ENCODE measurements at places on chromosomes 5 and 9.

DNA sequence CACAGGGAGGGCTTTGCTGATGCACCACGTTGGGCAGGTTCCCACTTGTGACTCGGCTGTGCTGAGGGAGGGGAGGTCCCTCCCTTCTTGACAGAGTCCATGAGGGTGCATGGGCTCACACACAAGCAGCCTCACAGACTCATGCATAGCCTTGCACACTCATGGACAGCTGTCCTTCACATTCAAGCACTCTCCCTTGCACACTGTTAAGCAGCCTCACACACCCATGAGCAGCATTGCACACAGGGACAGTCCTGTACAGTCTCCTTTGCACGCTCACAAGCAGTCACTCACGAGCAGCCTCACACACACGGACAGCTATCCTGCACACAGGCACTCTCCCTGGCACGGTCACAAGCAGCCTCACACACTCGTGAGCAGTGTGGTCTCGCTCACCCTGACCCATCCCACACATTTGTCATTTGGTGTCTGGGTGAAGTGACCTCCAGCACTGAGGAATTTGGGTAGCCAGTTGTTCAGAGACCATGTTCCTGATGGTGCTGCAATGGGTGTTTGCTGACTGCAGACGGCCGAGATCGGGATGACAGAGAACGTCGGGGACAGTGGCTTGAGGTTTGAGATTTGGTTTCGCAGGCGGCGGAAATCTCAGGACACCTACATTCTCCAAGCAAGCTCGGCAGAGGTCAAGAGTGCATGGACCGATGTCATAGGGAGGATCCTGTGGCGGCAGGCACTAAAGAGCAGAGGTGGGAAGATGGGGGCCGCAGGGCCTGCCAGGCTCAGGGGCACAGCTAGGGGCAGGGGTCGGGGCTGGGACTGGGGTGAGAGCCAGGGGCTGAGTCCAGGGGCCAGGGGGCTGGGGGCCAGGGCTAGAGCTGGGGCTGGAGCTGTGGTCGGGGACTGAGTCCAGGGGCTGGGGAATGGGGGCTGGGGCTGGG is 17.7 kb upstream of the LRRC14B start:
- DNase-seq, result no peak

GRCh38 chr9:107737987-107738743 is 248.6 kb upstream of the KLF4 start:
- DNase-seq, result peak; percentile 72

- DNase-seq, result peak; percentile 20
Measured at GRCh38 chr9:123112015-123112975, 78.8 kb downstream of the GPR21 start.

GRCh38 chr9:132671620-132672412 is 1.6 kb downstream of the GTF3C4 start:
- DNase-seq, result peak; percentile 60

- no peak for DNase-seq
Measured at GRCh38 chr9:123485216-123485615, 129.2 kb downstream of the CRB2 start.

GRCh38 chr5:124913329-124913653 is 166.9 kb upstream of the ZNF608 start:
- DNase-seq, result no peak
